ENCODE measurements at places on chromosomes 13 and 19.

DNA sequence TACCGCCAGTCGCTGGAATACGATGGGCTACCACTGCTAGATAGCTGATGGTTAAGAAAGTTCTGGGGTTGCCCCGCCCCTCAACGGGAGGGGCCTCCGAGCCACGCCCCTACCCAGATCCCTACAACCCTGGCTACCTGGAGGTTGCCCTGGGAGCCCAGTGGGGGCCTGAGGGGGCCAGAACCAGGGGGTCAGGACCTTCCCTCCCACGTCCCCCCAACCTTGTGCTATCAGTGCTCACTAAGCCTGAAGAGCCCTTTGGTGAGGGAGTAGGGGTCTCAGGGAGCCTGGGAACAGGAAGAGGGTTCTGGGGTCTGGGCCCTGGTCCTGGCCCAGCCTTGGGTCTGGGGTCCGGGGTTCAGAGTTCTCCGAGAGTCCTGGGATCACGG lies 8.9 kb downstream of the OCEL1 start:
- DNase-seq = peak; percentile 79

DNA sequence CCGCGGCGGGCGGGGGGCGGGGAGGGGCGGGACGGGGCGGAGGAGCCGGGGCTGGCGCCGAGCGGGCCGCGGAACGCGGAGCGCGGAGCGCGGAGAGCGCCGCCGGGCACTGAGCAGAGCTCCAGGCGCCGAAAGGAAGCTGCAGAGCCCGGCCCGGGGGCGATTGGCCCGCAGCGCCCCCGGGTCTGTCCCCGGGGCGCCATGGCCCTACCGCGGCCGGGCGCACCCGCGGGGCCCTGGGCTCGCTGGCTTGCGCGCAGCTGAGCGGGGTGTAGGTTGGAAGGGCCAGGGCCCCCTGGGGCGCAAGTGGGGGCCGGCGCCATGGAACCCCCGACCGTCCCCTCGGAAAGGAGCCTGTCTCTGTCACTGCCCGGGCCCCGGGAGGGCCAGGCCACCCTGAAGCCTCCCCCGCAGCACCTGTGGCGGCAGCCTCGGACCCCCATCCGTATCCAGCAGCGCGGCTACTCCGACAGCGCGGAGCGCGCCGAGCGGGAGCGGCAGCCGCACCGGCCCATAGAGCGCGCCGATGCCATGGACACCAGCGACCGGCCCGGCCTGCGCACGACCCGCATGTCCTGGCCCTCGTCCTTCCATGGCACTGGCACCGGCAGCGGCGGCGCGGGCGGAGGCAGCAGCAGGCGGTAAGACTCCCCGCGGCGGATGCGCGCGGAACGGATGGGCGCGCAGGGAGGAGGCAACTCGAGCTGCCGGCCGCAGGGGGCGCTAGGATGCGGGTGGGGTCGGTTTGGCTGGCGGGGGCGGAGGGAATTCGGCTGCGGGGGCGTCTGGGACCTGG lies at the start of gene PDE4A:
PDE4A (plus strand) TSS at position 95 of the 796 bp plus-strand sequence; CDS start at position 322, 227 bp downstream.
- peak; percentile 73 for DNase-seq

- DNase-seq = no peak
Observed at GRCh38 chr19:14318873-14319272, 62.4 kb upstream of the ADGRE5 start.

- no peak for DNase-seq
Observed at GRCh38 chr19:49070416-49070815, 2.1 kb downstream of the KCNA7 start.

- no peak for DNase-seq
Observed at GRCh38 chr13:110244976-110245375, 62.0 kb downstream of the COL4A1 start.

- no peak for DNase-seq
Observed at GRCh38 chr13:98217597-98217996, 40.5 kb upstream of the RNF113B start.

DNA sequence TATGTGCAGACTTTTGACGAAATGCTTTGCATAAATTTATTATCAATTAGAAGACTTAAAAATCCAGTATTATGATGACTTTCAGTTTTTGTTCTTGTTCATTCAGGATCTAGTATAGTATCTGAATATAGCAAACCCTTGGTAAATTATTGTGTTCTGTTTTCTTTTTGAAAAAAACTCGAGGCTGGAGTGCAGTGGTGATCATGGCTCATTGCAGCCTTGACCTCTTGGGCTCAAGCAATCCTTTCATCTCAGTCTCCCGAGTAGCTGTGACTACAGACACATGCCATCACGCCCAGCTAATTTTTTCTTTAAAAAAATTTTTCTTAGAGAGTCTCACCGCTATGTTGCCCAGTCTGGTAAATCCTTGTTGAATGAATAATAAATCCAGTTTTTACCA lies 4.6 kb downstream of the FARP1 start:
- no peak for DNase-seq

DNA sequence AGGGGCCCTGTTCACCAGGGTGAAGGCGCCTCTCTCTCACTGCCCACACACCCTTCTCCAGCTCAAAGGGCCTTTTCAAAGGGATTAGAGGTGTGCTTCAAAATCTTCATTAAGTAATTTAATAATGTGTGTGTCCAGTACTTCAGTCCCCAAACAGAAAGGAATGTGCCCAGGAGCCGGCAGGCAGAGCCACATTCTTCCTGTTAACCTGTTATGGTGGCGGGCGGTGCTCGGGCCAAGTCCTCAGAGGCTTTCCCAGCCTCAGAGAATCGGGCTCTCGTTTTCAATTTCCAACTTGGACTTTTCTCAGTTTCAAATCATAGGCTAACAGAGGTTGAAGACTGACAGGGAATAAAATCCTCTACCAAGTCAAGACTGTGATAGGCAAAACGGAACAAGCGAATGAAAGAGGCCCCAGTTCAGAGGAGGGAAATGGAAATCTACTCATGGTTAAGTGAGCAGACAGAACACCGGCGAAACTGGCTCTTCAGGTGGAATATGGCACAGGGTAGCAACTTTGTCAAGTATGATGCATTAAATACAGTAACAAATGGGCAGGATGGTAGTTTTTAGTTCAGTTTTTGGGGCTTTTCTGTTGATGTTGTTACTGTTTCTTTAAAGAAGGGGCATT lies 68.6 kb downstream of the FOXO1 start:
- no peak for DNase-seq

DNA sequence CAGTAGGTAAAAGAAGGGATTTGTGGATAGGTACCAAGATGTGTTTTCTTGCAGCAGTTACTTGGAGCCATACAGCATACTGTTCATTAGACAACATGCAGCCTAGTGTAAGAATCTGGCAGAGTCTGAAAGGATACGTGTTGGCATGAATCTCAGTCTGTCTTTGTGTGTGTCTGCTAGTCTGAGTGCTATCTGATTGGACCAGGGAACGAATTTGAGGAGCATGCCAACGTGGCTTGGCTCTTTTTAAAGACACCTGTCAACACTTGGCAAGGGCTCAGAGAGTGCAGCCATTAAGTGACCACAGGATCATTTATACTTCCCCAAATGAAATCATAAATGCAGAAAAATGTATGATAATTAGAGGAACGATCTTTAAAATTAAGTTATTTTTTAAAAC lies 27.6 kb upstream of the ATXN8OS start:
- no peak for DNase-seq

- no peak for DNase-seq
Observed at GRCh38 chr13:21528616-21529015, 69.5 kb upstream of the ZDHHC20 start.

DNA sequence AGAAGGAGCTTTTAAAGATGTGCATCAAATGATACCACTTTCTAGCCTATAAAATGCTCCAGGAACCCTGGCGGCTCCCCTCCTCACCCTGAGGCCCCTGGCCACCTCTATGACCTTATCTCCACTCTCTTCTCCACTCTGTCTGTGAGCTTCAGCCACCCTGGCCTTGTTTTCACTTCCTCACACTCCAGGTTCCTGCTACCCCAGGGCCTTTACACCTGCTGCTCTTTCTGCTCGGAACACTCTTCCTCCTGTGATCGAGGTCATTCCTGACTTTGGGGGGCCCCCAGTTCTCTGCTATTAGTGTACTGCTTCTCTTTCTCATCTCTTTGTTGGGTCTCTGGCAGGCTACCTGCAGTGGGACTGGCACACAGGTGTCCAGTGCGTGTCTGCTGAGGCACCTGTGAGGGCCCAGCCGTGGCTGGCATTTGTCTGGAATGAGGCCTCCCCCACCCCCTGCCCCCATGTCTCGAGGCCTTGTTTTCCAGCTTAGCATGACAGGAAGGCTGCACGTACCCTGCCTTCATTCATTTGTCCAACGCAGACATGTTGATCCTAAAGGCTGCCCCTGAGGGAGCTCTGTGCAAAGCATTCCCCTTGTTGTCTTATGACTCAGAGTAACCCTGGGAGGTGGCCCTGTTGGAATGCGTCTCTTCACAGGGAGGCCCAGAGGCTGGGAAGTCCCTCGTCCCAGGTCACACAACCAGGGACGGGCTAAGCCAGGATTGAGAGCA lies 2.3 kb downstream of the DDA1 start:
- DNase-seq = no peak

DNA sequence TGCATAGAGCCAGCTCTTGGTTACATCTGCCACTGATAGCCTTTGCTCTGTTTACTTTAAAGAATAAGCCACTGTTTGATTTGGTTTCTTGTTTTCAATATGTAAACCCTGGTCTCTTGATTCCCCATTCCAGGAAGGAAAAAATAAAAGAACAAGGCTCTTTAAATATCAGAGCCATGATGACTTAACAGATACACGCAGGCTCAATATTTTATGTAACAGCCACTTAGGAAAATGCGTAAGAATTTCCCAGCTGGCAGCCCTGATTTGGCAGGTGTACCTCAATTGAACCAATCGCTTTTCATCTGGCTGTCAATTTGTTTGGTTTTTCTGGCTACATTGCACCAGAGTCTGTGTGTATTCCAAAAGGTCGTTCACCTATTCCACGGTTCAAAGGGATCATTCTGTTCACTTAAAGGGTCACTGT lies 65.6 kb downstream of the IRS2 start:
- DNase-seq = no peak

GRCh38 chr13:31452525-31452924 lies 252.8 kb downstream of the B3GLCT start:
- no peak for DNase-seq

DNA sequence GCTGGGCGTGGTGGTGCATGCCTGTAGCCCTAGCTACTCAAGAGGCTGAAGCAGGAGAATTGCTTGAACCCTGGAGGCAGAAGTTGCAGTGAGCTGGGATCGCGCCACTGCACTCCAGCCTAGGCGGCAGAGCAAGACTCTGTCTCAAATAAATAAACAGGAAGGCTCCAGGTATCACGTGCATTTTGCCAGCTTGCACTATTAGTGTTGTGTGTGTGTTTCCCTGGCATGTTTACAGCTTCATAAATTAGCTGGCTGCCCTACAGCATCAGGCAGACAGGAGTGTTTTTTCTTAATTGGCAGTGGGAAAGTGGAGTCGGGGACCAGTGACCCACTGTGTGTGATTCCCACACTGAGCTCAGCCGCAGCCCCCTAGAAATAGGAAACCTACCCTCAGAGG lies 32.6 kb downstream of the SHISA2 start:
- no peak for DNase-seq

GRCh38 chr13:26950546-26950945 lies 190.0 kb upstream of the GPR12 start:
- DNase-seq = no peak

GRCh38 chr19:46126086-46126580 lies 1.6 kb upstream of the IGFL3 start:
- no peak for DNase-seq

DNA sequence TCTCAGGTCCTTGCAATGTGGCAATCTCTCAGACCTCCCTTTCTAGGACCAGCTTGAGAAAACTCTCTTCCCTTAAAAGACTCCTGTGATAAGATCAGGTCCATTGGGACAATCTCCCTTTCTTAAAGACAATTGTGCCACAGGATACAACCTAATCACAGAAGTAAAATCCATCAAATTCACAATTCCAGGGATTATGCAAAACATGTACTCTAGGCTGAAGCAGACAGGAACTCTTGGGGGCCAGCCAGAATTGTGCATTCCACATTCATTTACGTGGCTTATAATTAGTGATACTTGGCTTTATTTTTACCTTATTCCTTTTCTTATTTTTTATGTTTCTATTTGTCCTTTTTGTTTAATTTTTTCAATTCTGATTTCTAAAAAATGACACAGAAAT lies 257.9 kb downstream of the KLF12 start:
- DNase-seq = no peak

GRCh38 chr13:109899316-109899715 lies 112.9 kb upstream of the IRS2 start:
- no peak for DNase-seq

GRCh38 chr19:18070181-18070580 lies 16.6 kb downstream of the IL12RB1 start:
- no peak for DNase-seq

DNA sequence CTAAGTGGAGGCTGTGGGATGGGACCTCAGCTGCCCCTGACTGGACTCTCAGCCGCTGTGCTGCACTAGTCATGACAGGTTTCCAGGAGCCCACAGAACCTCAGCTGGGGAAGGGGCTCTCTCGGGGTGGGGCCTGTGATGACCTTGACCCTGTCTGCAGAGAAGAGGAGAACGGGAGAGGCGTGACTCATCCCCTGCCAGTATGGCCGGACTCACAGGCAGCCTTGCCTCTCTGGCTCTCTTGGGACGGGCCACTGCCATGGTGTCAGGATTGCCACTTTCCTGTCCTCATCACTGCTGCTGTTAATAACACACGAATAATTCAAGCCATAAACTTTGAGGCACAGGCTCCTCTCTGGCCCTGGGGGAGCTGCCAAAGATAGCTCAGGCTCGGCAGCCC lies 295.3 kb downstream of the UQCRFS1 start:
- no peak for DNase-seq

DNA sequence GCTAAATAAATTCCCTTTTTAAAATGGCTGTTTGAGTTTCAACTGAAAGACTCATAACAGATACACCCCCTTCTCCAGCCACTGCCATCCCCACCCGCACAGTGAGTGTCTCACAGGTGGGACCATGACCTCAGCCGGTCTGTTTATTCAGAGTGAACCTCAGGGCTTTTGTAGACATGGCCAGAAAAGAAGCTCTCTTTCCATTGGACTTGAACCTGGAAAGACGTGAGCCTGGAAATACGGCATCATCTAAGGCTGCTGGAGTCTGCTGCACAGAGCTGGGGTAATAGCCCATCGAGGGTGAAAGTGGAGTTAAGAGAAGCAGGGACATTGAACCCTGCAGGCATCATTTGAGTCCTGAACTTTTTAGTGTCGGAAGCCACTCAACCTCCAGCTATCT lies 15.2 kb upstream of the KPNA3 start:
- DNase-seq = no peak

- no peak for DNase-seq
Observed at GRCh38 chr13:76864259-76864658, 21.9 kb downstream of the KCTD12 start.

DNA sequence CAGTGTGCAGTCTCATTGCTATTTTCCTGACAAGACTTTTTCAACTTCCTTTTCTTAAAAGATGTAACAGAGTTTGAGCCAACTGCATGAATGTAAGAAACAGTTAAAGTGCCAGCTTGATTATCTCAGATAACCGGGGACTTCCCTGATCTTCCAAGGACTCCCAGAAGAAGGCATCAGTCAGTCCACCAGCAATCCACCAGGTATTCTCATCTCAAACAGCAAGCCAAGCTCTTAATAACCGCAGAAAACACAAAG lies 350.1 kb downstream of the LIG4 start:
- DNase-seq = no peak

DNA sequence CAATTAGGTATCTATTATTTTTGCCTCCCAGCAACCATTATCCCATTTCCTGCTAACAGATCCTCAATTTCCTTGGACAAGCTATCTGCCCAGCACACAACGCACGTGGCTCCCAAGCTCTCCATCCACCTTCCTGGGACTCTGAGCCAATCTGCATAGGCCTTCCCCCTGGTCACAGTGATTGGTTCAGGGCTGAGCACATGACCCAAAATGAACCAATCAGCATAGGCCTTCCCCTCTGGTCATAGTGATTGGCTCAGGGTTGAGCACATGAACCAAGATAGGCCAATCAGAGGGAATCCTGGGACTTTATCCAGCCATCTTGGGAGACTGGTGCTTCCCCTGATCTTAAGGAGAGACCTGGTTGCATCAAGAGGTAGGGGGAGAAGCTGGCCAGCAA lies 5.8 kb downstream of the CPAMD8 start:
- peak; percentile 17 for DNase-seq

All from KBM-7 (cell line).